ENCODE measurements at places on chromosomes 12 and 14. TPM values are rescaled to one million over a fixed set of nuclear protein-coding genes. Genes with fewer than 3 reads are reported as not detected.
A peak's percentile ranks its signal among the peaks of the same experiment; 100 is the strongest.

- peak; percentile 20 for DNase-seq
These were observed 97.9 kb downstream of the RERGL start for GRCh38 chr12:17992002-17992656.

DNA sequence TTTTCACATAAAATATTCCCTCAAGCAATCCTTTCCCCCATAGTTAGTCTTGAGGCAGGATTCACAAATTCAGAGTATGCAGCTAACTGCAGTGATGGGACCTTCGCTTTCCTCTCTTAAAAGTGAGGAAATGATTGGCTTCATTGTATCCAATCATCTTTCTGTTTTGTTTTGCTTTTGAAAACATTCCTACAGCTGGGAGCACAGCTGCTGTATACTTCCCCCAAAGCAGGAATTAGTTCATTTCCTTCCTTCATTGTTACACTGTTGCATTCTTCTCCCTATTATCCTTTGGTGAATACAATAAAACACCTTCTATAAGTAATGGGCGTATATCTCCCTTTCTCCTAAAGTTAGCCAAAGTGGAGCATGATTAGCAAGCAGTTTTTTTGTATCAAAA, 9.4 kb upstream of the GAS2L3 start:
- DNase-seq = no peak

DNA sequence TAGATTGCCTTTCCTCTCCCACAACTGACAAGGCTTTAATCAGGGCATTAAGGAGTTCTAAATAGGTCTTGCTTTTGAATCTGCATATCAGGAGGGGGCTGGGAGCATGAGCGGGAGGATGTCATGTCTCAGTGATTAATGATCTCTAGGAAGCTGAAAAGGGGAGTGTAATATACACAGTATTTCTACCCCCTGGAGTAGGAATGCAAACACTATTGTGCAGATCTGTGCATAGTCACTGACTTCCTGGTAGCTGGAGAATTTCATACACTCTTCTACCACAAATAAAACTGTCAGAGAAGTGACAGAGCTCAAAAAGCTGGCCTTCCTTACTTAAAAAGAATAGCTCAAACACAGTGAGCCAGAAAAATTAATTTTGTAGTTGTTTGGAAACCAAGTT, 65.8 kb downstream of the RIC8B start:
- no peak for DNase-seq

DNA sequence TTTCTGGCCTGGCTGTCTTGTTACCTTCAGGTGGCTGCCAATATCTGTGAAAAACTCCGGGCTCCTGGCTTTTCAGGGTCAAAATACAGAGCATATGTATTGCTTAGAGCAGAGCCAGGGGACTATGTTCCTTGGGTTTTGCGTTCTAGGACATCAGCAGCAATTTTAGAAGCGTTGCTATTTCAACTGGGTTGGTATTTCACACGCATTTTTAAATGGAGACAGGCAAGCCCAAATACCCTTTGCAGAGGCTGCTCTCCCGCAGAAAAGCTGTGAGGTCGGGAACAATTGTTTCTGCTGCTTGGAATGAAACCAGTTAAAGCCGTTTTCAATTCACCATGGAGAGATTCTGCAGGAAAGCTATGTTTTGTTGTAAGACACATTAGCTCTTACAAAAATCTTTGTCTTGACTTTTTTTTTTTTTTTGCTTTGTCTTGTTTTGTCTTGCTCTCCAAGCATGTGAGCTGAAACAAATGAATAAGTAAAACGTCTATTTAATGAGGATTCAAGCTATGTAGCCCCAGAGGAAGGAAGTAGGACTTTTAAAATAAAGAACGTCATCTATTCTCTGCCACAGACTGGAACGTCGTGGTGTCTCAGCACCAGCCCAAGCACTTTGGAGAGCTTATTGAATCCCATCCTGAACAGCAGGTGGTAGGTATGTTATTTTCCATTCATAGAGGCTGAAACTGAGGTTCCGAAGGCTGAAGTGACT, 181.0 kb upstream of the TBX3 start:
- DNase-seq = no peak

GRCh38 chr12:41459111-41459905, 271.2 kb downstream of the PDZRN4 start:
- no peak for DNase-seq

- DNase-seq = no peak
These were observed 34.0 kb downstream of the PLEKHD1 start for GRCh38 chr14:69518289-69519101.

DNA sequence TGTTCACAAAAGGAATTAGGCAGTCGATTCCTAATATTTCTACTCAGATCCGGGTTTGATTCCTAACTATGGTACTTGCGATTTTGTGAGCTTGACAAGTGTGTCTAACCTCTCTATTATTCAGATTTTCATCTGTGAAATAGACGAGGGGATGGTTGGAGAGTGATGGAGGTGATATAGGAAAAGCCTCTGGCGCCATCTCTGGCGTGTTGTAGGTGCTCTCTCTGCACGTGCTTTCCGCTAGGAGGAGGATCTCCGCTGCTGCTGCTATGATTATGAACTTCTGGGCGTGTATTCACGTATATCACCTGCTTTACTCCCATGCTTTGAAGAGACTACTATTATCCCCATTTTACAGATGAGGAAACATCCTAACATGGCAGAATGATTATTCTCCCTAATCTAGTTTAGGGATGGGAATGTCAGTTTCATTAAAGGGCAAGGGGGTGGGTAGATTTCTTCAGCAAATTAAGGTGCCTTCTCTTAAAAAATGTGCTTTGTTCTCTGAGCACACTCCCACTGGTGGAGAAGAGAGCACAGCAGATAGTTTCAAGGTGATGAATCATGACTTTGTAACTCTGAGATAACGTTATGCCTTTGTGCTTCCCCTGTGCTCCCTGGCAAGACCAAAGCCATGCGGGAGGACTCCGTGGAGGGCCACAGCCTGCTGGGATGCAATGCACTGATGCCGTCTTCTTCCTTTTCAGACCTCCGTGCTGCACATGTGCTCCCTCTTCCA, 97.1 kb downstream of the PRIMA1 start:
- DNase-seq = no peak

- no peak for DNase-seq
These were observed 69.1 kb upstream of the GALNT9 start for GRCh38 chr12:132398386-132398991.

The COCH gene
- 0.33 TPM for total RNA-seq

The FZD10 gene
- total RNA-seq = not detected

Data from activated CD4-positive, alpha-beta T cell treated with anti-CD3 and anti-CD28 coated beads, Interleukin-2, amount 10 ng/mL, durations not matched to agents 7 days and 5 days (primary cell).